MV-4-11 (cell line): ENCODE measurements at places on chromosomes 6 and 20.

DNA sequence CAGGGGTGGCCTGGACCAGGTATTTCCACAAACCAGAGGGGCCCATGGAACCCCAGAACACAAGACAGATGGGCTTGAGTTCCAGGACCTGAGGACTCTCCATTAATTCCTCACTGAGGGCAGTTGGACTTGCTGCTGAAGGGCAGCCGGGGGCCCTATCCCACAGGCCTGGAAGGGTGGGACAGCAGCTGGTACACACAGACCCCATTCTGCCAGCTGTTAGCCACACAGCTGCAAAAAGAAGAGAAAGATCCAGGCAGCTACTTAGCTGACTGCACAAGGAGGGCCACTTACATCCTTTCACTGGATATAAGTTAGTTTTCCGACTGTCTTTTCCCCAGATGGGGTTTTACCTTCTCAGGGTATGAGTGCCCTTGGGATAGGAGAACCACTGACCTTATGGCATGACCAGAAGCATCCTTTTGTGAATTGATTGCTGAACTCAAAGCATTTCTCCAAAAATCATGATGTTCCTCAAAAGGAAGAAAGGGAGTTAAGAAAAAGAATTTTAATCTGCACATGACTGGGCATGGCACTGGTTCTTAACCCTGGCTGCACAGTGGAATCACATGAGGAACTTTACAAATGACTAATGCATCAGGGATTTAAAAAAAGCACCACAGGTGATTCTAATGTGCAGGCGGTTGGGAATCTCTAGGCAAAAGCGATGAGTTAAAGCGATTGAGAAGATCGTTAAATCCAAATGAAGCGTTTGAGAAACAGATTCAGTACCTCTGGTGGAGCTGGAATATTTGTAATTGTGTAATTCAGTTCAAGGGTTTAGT lies 199.4 kb downstream of the TFAP2A start:
- no peak for DNase-seq

GRCh38 chr6:32222333-32223230 lies 1.3 kb downstream of the NOTCH4 start:
- no peak for DNase-seq

DNA sequence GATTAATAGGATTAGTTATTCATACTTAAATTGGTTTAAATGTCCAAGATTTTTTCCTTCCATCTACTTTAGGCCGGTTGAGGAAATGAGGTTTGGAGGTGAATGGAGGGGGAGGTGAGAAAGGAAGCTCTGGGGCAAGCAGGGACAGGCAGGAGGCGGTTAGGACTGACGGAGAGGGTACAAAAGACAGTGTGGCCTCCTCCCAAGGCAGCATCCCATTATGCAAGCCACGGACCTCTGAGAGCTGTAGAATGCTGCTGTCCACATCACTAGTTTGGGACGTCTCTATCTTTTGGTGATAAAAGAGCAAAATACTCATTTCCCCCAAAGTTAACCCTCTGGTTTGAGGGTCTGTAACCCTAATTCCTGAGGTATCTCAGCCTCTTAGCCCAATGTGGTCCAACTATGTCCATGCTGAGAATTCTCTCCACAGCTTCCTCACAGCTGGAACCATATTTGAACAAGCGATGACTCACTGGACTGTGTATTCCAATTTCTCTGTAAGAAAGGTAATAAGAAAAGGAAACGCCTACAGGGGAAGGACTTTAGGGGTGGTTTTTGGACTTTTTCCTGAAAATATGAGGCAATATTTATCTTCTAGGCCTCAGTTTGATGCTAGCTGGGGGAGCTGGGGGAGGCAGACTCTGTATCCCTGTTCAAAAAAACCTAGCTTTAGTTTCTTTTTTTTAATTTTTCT lies 172.2 kb downstream of the TFAP2B start:
- DNase-seq = no peak

GRCh38 chr6:3987053-3987452 lies 91.9 kb downstream of the FAM217A start:
- no peak for DNase-seq

DNA sequence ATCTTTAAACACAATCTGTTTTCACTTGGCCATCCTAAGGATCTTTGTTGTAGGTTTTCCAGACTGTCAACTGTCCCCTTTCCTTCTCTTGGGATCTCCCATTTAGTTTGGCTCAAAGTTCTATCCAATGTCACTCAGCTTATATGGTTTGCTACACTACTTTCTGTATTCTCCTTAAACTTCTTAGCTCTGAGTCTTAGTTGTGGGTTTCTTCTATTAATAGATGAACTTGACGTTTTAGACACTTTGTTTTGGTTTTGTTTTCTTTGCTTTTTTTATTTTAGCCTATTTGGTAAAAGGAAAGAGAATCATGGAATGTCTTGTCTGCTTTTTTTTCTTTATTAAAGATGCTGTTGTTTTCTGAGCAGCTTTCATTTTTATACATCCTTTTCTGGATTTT lies 11.4 kb downstream of the RMND1 start:
- no peak for DNase-seq

- DNase-seq = peak; percentile 46
Measured at GRCh38 chr6:2575236-2575635, 175.5 kb downstream of the MYLK4 start.

DNA sequence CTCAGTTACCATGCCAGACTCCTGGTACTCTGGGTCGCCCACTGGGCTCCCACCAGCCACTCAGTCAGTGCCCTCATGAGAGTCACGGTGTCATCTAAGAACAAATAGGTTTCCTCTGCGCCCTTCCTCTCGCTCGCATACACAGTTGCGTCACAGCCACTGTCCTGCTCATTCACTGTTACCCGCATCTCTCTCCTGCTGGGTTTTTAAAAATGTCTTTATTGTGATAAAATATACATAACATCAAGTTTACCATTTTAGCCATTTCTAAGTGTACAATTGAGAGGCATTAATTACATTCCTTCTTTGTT lies 4.0 kb downstream of the TEAD3 start:
- peak; percentile 36 for DNase-seq

DNA sequence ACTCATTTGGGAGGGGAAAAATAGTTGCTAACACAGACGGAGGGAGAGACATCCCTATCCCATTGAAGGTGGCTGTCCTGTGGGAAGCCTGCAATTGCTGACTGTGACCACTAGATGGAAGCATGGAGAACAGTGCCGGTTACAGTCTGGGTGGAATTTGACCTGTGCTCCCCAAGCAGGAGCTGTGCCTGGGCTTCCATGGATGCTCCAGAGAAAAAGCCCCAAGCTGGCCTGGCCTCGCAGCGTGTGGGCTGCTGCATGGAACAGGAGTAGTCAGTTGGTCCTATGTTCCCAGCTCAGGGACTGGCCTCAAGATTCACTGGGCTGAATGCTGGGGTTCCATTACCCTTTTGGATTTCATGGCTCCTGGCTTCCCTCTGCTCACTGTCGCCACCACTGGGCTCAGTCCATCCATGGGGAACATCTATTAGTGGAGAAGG lies 116.3 kb upstream of the CHD6 start:
- peak; percentile 8 for DNase-seq

DNA sequence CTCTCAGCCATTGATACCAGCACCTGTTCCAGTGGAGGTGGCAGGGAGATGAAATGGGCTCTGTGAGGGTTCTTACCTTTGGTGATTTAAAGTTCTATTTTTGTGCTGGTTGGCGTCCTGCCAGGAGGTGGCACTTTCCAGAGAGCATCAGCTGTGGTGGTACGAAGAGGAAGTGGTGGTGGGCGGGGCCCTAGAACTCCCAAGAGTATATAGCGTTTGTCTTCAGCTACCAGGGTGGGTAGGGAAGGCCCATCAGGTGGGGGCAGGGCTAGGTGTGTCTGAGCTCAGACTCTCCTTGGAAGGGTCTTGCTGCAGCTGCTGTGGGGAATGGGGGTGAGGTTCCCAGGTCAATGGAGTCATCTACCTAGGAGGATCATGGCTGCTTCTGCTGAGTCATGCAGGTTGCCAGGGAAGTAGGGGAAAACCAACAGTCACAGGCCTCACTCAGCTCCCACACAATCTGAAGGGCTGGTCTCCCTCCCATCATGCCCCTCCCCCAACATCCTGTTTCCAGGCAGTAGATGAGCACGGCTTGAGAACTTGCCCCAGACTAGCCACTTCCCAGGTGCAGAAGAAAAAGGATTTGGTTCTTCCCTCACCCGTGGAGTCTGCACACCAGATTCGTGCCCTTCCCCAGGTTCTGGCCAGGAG lies 46.6 kb downstream of the MOXD1 start:
- peak; percentile 78 for DNase-seq

DNA sequence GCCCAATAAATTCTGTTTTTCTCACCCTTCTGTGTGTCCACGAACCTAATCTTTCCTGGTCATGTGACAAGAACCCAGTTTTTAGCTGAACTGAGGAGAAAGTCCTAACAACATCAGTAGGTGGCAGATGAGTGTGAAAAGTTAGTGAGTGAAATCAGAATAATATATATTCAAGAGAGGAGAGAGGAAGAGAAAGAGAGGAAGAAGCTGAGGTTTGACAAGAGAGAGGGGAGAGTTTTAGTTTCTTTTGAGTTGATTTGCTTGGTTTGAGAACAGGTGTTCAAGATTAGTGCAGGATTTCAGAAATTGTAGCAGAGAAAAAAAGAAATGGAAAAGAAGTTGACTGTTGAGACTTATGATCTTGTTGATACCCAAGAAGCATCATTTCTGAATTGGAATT lies 930.5 kb upstream of the FLRT3 start:
- DNase-seq = peak; percentile 6

DNA sequence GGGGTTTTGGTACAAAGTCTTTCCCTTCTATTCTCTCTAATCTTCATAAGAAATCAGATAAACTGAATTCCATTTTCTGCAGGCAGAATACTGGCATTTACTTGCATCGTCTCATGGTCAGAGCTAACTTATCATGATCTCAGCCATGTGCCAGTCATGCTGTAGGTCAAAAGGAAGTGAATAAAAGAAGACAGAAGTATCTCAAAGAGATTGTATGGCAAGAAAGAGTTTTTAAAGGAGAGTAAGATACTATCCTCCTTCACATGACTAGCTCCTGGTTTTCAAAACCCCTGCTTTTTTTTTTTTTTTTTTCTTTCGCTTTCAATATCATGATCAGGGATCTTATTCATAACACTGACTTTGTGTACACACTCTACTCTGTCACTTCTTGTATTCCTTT lies 398.3 kb downstream of the C6orf118 start:
- DNase-seq = no peak

DNA sequence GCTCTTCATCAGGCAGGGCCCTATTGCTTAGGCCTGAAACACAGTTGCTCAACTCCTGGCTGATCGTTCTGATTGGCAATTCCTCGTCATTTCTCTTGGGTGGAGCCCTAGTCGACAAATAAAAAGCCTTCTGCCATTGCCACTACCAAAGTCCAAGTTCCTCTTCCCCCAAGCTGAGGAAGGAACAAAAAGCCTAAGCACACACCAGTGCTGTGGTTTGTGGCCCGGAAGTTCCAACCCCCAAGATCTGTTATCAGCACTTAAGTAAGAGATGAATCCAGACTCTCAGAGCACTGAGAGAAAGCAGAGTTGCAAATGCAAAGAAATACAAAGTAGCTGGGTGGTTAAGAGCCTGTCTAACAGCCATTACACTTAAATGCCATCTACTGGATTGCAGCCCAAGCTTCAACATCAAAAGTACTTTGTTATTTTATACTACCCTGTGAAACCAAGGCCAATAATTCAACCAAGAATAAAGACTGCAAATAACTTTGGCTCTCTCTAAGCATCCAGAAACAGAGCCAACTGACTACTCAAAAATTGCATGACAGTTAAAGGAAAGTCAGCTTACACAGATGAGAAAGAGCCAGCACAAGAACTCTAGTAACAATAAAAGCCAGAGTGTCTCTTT lies 1024.0 kb downstream of the GRIK2 start:
- DNase-seq = peak; percentile 99

DNA sequence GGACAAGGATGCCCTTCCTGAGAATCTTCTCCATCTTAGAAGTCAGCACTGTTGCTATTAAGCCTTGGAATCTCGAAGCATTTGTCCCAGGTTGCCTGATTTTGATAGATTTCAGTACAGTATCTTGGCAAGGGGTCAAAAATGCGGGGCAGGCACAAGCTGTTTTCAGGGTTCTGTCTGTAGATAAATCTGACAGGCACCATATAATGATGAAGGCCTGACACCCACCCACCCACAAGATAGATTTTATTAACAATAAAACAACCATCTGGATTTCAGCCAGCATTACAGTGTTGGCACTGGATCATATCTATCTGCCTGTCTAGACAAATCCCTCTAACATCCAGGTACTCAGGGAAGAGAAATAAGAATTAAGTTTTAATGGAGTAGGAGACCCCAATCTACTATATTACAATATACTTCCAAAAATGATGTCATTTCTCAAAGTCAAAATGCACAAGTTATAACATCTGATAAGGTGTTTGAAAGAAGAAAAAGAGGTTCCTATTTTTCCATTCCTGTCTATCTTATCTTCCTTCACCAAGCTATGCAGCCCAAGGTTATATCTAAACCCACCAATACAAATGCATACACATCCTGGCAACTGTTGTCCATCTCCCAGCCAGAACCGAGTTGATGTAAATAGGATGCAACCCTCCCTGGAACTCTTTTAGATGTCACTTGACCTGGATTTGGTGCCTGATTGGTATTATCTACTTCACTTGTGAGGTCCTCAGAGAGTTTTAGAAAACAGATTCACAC lies 10.7 kb downstream of the NEDD9 start:
- DNase-seq = no peak

DNA sequence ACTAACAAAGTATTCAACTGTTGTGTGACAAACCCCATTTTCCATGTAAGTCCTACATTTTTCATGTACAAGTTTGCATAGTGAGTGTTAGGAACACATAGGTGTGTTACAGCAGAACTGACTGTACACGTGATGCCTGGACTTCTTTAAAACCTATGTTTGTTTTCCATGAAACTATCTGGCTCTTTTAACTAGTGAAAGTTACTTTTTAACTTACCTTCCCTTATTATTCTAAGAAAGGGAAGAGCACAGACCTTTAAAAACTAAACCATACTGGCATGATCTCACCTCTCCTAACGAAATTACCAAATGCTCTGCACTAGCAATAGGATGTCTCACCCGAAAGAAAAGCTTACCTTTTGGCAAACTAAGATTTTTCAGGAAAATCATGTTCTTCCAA lies 87.8 kb downstream of the CENPW start:
- no peak for DNase-seq

GRCh38 chr20:24868396-24868927 lies 80.6 kb upstream of the CST7 start:
- DNase-seq = no peak

- DNase-seq = peak; percentile 81
Measured at GRCh38 chr6:40807484-40807883, 220.3 kb upstream of the LRFN2 start.

DNA sequence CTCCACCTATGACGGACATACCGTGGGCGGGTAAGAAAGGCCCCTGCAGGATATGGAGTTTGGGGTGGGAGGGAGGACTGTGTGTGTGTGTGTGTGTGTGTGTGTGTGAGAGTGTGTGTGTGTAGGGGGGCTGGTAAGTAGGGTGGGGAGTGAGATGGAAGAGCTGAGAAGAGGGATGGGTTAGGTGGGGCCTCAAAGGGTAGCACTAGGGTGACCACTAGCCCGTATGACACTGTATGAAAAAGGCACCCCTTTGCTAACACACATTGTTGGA lies 7.1 kb downstream of the DDR1 start:
- no peak for DNase-seq

GRCh38 chr6:111113336-111114086 lies 26.2 kb downstream of the SLC16A10 start:
- no peak for DNase-seq

- no peak for DNase-seq
Measured at GRCh38 chr6:54291738-54292137, 16.5 kb upstream of the TINAG start.

- DNase-seq = peak; percentile 34
Measured at GRCh38 chr20:32523613-32524213, 61.4 kb downstream of the NOL4L start.
